Hepatocyte (in vitro differentiated cells): ENCODE measurements at places on chromosomes 3 and 15.

DNA sequence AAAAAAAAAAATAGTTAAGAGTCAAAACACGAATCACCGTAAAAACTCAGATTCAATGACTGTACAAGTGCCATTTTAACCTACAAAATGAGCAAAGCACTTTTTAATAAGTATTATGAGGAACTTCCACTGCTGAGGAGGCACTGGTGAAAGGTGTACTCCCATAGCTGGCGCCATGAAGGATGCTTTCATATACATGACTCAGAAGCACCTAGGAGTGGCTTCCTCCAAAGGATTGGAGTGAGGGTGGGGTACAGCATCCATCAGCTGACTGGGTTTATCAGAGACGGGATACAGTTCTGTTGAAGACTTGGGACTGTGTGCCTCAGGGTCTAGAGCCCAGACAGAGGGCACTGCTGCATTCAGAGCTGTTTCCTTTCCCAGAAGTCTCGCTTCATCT, 60.9 kb upstream of the MEX3B start:
- no peak for DNase-seq
- no peaks in the 10 kb centered on the region for H3K4me1 ChIP-seq
- H3K27ac ChIP-seq = no peak overlapping the region

DNA sequence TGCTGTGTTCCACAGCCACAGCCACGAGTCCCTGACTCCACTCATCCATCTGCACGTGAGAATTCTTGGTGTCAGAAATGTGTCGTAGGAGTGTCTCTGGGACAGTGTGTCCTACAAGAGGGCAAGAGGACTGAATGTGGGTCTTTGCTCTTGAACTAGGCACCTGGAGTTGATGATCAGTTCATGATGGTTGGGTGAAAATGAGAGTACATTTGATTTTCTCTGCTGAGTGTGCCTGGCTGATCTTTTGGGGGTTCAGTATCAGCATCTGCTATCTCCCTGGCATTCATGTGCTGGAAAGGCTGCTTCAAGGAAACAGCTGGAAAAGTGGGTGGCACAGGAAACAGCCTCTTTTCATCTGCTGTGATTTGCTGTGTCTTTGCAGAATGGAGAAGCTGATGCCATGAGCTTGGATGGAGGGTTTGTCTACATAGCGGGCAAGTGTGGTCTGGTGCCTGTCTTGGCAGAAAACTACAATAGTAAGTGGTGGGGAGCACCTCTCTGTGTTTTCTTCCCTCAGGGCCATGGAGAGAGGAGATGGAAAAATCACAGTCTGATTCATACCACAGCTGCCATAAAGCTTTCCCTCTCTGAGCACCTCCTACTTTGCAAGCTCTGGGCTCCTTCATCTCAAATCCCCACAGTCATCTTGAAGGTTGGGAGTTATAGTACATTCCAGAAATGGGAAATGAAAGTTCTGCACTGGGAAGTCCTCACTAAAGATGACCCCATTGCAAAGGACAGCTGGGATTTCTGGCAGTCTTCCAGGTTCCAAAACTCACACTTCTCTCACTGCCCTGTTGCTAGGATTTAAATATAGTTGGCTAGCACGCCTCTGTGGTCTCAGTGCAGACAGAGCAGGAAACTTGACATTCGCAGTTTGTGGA, 17.8 kb downstream of the TF start:
- H3K27me3 ChIP-seq = peaks cover 4% of the 10 kb centered on the region
- H3K36me3 ChIP-seq = no peaks in the 10 kb centered on the region
- DNase-seq = peak; percentile 25
- H3K4me3 ChIP-seq = no peak overlapping the region
- H3K4me1 ChIP-seq = no peaks in the 10 kb centered on the region

- no peak overlapping the region for H3K27ac ChIP-seq
- no peak for DNase-seq
- no peaks in the 10 kb centered on the region for H3K36me3 ChIP-seq
- no peaks in the 10 kb centered on the region for H3K27me3 ChIP-seq
- H3K4me1 ChIP-seq = peaks cover 8% of the 10 kb centered on the region
Measured at GRCh38 chr15:69315402-69316110, 16.8 kb downstream of the PAQR5 start.

DNA sequence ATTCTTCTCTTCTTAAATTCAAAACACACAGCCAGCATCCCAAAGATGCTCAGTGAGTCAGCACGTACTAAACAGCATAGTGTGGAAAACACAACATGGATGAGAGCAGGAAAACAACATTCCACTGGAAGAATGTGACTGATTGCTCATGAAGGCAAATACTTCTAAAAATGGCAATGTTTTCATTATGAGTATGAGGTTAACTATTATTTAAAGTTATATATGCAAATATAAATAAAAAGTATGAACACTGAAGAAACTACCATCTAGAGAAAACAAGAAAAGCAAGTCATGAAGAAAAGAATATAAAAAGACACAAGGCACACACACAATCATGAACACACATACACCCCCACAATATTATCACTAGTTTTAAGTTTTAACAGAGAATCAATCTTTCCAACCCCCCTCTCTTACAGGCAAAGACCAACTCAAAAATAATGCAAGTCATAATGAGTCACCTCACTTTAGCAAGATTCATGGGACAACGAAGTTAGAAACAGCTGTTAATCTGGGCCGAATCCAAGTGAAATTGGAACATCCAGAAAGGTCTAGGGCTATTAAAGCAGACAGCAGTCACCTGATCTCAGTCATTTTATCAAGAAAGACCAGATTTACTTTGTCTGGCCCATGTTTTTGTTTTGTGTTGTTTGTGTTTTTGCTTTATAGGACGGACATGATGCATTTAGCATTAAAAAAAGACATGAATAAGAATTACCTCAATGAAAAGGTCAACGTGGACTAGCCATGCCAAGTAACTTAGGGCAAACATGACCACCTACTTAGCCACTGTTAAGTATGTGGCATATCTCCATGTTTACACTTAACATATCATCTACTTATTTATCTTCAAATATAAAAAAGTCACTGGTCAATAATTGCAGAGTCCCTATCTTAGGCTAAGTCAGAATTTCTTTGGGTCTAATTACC, 18.1 kb downstream of the GBE1 start:
- no peaks in the 10 kb centered on the region for H3K36me3 ChIP-seq
- H3K4me1 ChIP-seq = peaks cover 16% of the 10 kb centered on the region
- no peaks in the 10 kb centered on the region for H3K27me3 ChIP-seq
- peak; percentile 21 for DNase-seq
